ENCODE measurements at places on chromosomes 1 and 21.

DNA sequence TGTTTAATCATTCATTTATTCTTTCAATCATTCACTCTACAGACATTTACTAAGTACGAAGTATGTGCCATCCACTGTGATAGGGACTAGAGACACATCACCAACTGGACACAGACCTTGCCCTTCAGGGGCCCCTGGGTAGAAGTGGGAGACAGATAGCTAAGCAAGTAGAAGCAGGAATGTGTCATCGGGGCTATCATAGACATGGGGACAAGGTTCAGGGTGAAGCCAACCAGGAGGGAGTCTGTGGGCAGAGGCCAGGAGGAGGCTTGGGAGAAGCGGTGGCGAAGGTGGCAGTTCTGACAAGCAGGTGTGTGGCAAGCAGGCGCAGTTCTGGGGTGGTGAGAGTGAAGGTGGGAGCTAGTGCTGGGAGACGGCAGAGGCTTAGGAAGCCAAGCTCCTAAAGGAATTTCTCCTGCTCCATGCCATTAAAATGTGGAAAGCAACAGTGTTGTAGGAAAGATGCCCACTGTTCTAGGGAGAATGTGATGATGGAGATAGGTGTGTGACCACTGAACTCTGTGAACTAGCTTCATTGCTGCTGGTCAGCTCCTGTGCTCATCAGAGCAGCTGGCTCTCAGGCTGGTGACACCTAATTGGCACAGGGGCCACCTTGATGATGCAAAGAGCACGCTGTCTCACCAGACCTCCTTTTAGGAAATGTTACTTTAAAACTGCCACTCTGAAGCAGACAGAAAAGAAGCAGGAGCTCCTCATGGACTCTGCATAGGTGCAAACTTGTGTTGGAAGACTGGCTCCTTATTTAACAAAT lies 79.7 kb upstream of the LPGAT1 start:
- no peak for DNase-seq

GRCh38 chr1:89910780-89911179 lies 84.1 kb upstream of the ZNF326 start:
- peak; percentile 63 for DNase-seq

GRCh38 chr21:38166173-38166535 lies 90.6 kb upstream of the KCNJ15 start:
- no peak for DNase-seq

DNA sequence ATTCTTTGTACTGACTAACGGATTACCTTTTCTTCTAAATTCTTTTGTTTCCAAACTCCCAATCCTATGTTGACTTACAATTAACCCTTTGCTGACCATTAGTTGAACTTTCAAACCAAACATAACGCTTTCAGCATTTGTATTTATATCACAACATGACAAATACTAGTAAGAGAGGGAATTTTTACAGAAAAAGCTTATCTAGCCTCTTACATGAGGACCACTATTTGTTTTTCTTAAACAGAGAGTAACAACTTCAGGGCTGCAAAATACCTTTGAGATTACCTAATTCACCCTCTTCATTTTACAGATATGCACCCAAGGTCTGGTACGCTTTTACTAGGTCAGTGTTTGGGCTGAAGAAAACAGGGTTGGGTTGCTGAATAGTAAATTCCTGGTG lies 45.0 kb upstream of the CXADR start:
- DNase-seq = no peak

GRCh38 chr21:25608044-25608737 lies 910 bp upstream of the MRPL39 start:
- peak; percentile 10 for DNase-seq

- no peak for DNase-seq
Observed at GRCh38 chr1:156860628-156861423, at the start of gene NTRK1. Gene NTRK1 (plus strand): TSS chr1:156860865. CDS start chr1:156860935, 70 bp downstream.

DNA sequence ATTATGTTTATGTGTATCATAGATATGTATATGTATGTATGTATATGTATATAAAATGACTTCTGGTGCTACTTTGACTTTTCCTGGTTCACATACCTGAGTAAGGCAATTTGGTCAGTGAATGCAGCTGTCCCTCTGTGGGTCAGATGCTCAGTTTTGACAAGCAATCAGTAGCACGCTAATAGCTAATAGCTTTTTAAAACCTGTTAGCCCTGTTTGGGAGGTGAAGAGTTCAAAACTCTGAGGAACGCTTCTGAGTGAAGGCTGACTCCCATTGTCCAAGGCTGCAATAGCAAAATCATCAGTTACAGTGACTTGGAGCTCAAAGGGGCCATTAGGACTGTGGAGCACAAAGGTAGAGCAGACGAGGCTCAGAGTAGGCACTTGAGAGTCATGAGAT lies 67.2 kb downstream of the MARK1 start:
- DNase-seq = no peak

GRCh38 chr1:219906924-219907771 lies 21.2 kb downstream of the SLC30A10 start:
- DNase-seq = no peak

GRCh38 chr1:6591222-6591621 lies 11.4 kb downstream of the ZBTB48 start:
- DNase-seq = no peak

DNA sequence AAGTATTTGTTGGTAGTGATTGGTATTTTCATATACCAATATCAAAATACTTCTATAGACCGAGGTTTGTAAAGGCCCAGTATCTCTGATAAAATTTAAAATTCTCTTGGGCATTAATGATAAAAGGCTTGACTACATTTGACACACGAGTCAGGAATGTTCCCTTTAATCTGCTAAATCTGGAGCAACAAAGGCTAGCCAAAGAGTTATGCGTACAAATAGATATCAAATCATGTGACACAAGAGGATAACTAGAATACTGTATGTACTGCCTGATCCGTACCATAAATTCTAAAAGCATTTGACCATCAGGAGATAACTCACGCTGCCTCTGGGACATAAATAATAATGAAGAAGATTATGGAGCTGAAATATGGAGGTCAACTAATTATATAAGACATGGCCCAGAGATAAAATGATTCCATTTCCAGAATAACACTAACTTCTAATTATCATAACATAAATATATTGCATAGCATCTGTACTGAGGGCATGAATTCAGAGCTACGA lies 64.2 kb upstream of the SH3GLB1 start:
- DNase-seq = no peak

- no peak for DNase-seq
Observed at GRCh38 chr1:206907304-206907991, 10.2 kb downstream of the IL24 start.

GRCh38 chr1:233513431-233513830 lies 100.5 kb upstream of the KCNK1 start:
- no peak for DNase-seq

- no peak for DNase-seq
Observed at GRCh38 chr1:233796146-233796783, 108.2 kb upstream of the SLC35F3 start.

DNA sequence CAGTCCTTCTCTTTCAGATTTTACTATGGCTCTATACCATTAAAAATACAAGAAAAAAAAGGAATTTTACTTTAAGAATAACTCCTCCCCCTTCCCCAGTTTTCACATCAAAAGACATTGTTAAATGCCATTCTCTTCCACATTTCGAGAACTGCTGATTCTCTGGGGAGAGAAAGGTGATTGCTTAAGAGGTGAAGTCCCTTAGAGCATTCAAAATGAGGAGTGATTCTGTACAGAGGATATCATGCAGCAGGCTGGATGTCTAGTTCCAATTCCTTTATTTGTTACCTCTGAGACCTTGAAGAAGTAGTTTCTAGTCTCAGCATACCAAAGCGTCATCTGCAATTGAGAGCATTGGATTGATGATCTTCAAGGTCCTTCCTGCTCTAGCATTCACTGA lies 46.9 kb downstream of the FMO3 start:
- DNase-seq = no peak

GRCh38 chr1:12485231-12486058 lies 132.6 kb downstream of the DHRS3 start:
- no peak for DNase-seq

DNA sequence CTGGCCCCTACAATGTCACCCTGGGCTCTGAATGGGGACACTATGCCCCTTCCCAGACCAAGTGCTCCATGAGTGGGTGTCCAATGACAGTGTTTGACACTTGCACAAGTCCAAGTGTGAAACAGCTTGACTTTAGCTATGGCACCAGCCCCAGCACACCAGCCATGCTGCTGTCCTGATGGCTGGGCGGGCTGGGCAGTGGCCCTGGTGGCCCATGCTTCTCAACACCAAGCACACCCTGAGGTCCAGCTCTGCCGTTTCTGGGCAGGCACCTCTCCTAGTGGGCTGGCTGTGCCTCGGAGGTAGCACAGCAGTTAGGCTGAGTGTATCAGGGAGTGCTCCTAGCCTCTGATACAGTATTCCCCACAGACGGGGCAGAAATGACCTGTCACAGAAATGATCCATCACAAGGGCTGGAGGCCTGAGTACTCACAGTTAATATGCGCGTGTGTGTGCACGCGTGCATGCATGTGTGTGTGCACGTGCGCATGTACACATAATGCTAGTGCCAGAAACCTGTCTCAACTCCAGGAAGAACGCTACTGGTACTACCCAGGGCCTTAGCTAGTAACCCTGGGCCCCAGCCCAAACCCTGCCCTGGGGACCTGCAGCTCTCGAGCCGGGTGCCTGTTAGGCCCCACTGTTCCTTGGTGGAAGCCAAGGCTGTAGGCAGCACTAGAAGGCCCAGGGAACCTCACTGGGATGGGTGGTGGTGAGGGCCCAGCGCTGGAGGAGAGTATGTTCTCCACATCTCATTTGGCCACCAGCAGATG lies 134.0 kb downstream of the DMRTB1 start:
- no peak for DNase-seq

GRCh38 chr1:7313826-7314225 lies 457.3 kb upstream of the VAMP3 start:
- no peak for DNase-seq

DNA sequence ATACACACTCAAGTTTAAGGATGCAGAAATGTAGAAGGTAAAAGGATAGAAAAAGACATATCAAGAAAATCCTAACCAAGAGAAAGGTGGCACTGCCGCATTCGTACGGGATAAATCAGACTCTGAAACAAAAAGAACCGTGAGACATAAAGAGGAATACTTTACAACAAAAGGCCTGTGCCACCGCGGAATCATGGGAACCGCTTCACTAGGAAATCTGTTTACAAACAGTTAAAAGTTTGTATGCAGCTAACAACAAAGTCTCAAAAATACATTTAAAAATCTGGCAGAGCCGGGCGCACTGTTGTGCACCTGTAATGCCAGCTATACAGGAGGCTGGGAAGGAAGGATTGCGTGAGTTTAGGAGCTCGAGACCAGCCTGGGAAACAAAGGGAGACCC lies 8.1 kb downstream of the WRAP73 start:
- no peak for DNase-seq
